ENCODE measurements at places on chromosomes 2 and 18. TPM values are rescaled to one million over a fixed set of nuclear protein-coding genes. Genes with fewer than 3 reads are reported as not detected.

DNA sequence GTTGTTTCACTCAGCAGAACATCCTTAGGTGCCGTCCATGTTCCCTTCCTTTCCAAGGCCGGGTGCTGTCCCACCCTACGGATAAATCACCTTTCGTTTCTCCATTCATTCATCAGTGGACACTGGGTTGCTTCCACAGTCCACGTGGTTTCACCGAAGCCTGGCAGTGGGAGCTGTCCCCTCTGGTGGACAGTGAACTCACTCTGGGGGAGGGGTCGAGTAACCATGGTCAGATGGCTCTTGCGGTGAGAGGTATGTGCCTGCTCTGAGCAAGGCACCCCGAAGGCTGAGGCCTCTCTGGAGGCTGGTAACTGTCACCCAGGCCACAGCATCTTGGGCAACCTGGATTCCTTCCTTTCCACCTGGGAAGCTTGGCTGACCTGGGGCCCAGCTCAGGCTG lies 61.5 kb upstream of the TWIST2 start:
- no peaks in the 10 kb centered on the region for H3K4me1 ChIP-seq
- no peak for DNase-seq
- H3K27ac ChIP-seq: no peak overlapping the region
- H3K4me3 ChIP-seq: no peak overlapping the region

- no peak for DNase-seq
- H3K36me3 ChIP-seq: no peaks in the 10 kb centered on the region
- no peaks in the 10 kb centered on the region for H3K27me3 ChIP-seq
- H3K27ac ChIP-seq: peak overlapping the region; percentile 26
- H3K4me1 ChIP-seq: peaks cover 14% of the 10 kb centered on the region
- peak overlapping the region; percentile 80 for H3K4me3 ChIP-seq
Observed at GRCh38 chr2:230865307-230865765, 594 bp downstream of the ITM2C start.

DNA sequence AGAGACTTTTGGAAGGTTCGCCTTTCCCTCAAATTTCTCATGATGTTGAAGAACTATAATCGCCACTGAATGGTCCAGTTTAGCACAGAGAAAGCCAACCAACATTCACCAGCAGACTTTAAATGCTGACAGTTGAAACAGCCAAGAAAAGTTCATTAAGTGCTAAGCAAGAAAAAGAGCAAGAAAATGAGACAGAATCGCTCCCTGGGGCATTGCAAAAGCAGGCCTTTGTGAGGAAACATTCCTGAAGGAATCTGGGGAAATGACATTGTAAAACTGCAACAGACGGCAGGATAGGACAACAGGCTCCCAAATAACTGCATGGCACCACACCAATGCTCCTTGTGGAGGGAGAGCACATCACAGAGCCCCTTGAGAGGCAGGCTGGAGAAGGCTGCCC lies 269.3 kb upstream of the ID2 start:
- DNase-seq: no peak
- no peaks in the 10 kb centered on the region for H3K36me3 ChIP-seq
- no peak overlapping the region for H3K4me3 ChIP-seq
- H3K27ac ChIP-seq: peak overlapping the region; percentile 25
- peaks cover 14% of the 10 kb centered on the region for H3K4me1 ChIP-seq
- no peaks in the 10 kb centered on the region for H3K27me3 ChIP-seq

DNA sequence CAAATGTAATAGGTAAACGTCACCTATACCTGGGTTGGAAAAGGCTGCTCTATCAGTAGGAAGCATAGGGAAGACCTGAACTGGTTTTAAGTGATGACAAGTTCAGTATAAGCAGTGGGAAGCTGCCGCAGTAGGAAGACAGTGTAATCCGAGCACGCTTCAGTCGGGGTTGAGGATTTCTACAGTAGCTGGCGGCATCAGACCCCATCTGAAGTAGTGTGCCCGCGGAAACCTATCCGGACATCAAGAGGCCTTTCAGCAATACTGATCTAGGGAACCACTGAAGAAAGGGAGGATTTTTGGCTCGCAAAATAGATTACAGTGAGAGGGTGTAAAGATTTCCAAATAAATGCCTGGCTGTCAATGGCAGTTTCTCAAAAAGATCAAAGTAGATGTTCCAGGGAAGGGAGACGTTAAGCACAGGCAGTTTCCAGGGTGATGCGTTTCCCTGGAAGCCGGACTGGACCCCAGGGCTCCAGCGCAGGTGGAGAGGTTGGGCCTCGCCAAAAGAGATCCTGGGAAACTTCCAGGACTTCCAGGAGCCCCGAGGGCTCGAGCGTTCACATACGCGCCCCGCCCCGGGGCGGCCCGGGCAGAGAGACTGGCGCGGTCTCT lies 5.3 kb downstream of the LOXL3 start:
- peaks cover 7% of the 10 kb centered on the region for H3K4me1 ChIP-seq
- DNase-seq: no peak
- H3K27me3 ChIP-seq: no peaks in the 10 kb centered on the region
- H3K4me3 ChIP-seq: peak overlapping the region; percentile 33
- H3K36me3 ChIP-seq: no peaks in the 10 kb centered on the region

GRCh38 chr2:203763938-203764664 lies 57.7 kb downstream of the CD28 start:
- H3K27ac ChIP-seq: no peak overlapping the region
- H3K27me3 ChIP-seq: no peaks in the 10 kb centered on the region
- no peak for DNase-seq
- no peaks in the 10 kb centered on the region for H3K36me3 ChIP-seq

DNA sequence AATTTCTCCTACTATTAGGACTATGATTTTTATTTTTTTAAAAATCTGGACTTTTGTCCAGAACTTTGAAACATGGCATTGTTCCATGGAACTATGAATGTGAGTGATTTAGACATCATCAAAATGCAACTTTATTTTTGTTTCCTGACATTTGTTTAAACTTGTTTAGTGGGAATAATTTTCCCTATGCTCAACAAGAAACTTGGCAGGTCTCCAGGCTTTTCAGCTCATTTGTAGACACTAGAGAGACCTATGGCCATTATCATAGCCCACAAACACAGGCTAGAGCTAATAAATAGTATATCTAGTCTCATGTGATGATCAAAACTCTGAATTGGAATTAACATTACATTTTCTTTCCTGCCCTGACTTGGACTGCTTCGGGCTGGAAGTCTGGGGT lies 145.1 kb upstream of the CELF4 start:
- H3K27me3 ChIP-seq: no peaks in the 10 kb centered on the region
- DNase-seq: no peak
- no peak overlapping the region for H3K27ac ChIP-seq
- H3K4me1 ChIP-seq: no peaks in the 10 kb centered on the region
- H3K4me3 ChIP-seq: no peak overlapping the region

DNA sequence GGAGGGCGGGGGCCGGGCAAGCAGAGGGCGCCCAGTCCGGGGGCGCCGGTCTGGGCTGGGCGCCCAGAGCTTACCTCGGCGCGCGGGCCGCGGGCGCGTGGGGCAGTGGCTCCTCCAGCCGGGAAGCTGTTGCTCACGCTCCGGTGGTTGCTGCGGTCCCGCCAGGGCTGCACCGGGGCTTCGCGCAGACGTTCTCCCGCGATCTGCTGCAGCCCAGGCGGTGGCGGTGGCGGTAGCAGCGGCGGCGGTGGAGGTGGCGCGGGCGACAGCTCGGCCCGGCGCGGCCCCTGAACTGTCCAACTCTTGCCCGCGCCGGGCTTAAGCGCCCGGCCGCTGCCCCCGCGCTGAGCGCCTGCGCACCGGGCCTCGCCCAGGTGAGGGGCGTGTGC lies 391 bp downstream of the ZNF385B start:
- H3K27ac ChIP-seq: no peak overlapping the region
- H3K27me3 ChIP-seq: no peaks in the 10 kb centered on the region
- peak; percentile 11 for DNase-seq
- no peaks in the 10 kb centered on the region for H3K4me1 ChIP-seq

- DNase-seq: no peak
- no peaks in the 10 kb centered on the region for H3K27me3 ChIP-seq
- H3K4me3 ChIP-seq: no peak overlapping the region
- no peaks in the 10 kb centered on the region for H3K36me3 ChIP-seq
Observed at GRCh38 chr2:39379643-39380524, 57.2 kb downstream of the MAP4K3 start.

GRCh38 chr2:230137902-230138539 lies 69.3 kb upstream of the SLC16A14 start:
- no peaks in the 10 kb centered on the region for H3K36me3 ChIP-seq
- no peak overlapping the region for H3K4me3 ChIP-seq

The CYP26B1 gene
- 0.65 TPM for total RNA-seq

The SP9 gene
- total RNA-seq: not detected

The TNFAIP6 gene
- 0.44 TPM for total RNA-seq

The UBE2E3 gene
- total RNA-seq: 36.5 TPM

The PRKRA gene
- 20.9 TPM for total RNA-seq

The CTLA4 gene
- total RNA-seq: not detected

Data from pancreas (tissue), 10 donors.